SJSA1 (cell line): ENCODE measurements at places on chromosomes 16 and 17. TPM values are rescaled to one million over a fixed set of nuclear protein-coding genes. Genes with fewer than 3 reads are reported as not detected.
A peak's percentile ranks its signal among the peaks of the same experiment; 100 is the strongest.

The KRTAP1-1 gene
- not detected in 2 replicates for total RNA-seq

GRCh38 chr17:4884489-4884888 is 14.8 kb upstream of the C17orf107 start:
- H3K4me3 ChIP-seq = no peak overlapping the region
- peaks cover 55% of the 10 kb centered on the region for H3K36me3 ChIP-seq
- H3K4me1 ChIP-seq = no peaks in the 10 kb centered on the region
- H3K27ac ChIP-seq = no peak overlapping the region

- H3K4me3 ChIP-seq = no peak overlapping the region
- peaks cover 15% of the 10 kb centered on the region for H3K4me1 ChIP-seq
- H3K27me3 ChIP-seq = no peaks in the 10 kb centered on the region
- H3K36me3 ChIP-seq = peaks cover 50% of the 10 kb centered on the region
- H3K27ac ChIP-seq = no peak overlapping the region
These were observed 5.1 kb downstream of the RHBDF1 start for GRCh38 chr16:67183-67791.

- H3K4me3 ChIP-seq = no peak overlapping the region
- no peaks in the 10 kb centered on the region for H3K36me3 ChIP-seq
- no peaks in the 10 kb centered on the region for H3K27me3 ChIP-seq
- H3K4me1 ChIP-seq = no peaks in the 10 kb centered on the region
- H3K27ac ChIP-seq = no peak overlapping the region
These were observed 522.9 kb downstream of the HS3ST4 start for GRCh38 chr16:26214581-26215174.

- peak overlapping the region; percentile 47 for H3K4me3 ChIP-seq
- no peaks in the 10 kb centered on the region for H3K27me3 ChIP-seq
- peak; percentile 51 for DNase-seq
- H3K27ac ChIP-seq = no peak overlapping the region
- peaks cover 22% of the 10 kb centered on the region for H3K4me1 ChIP-seq
These were observed 2.9 kb downstream of the HEXIM1 start for GRCh38 chr17:45150911-45151809.

DNA sequence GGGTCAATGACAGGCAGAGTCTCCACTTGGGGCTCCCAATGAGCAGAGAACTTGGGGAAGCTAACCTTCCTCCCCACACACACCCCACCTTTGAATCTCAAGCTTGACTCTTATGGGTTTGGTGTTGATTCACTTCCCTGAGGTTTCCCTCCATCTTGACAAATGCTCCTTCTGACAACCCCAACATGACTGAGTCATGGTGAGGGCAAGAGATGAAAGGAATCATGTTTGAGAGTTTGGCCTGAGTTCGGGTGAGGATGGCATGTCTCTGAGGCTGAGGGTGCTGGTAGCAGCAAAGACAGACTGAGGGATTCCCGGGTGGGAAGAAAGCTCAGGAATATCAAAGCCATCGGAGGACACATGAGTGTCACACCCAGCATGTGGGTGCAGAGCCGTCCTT is 18.7 kb downstream of the KRT9 start:
- no peak for DNase-seq
- H3K36me3 ChIP-seq = no peaks in the 10 kb centered on the region
- no peaks in the 10 kb centered on the region for H3K27me3 ChIP-seq
- H3K27ac ChIP-seq = no peak overlapping the region
- H3K4me1 ChIP-seq = peaks cover 35% of the 10 kb centered on the region

GRCh38 chr16:78177987-78178386 is 78.5 kb downstream of the WWOX start:
- H3K27me3 ChIP-seq = peaks cover 3% of the 10 kb centered on the region
- H3K36me3 ChIP-seq = no peaks in the 10 kb centered on the region
- H3K27ac ChIP-seq = no peak overlapping the region

- H3K27me3 ChIP-seq = no peaks in the 10 kb centered on the region
- no peak for DNase-seq
- no peak overlapping the region for H3K4me3 ChIP-seq
- H3K4me1 ChIP-seq = peaks cover 21% of the 10 kb centered on the region
These were observed 14.6 kb downstream of the ANKRD40 start for GRCh38 chr17:50693036-50693682.
